ENCODE measurements at places on chromosomes 7 and 10.

GRCh38 chr10:100730725-100731406 is 14.5 kb upstream of the PAX2 start:
- no peak for DNase-seq

GRCh38 chr10:119238577-119238976 is 31.2 kb downstream of the GRK5 start:
- DNase-seq: no peak

GRCh38 chr10:72981882-72982529 is 27.4 kb upstream of the PLA2G12B start:
- DNase-seq: no peak

DNA sequence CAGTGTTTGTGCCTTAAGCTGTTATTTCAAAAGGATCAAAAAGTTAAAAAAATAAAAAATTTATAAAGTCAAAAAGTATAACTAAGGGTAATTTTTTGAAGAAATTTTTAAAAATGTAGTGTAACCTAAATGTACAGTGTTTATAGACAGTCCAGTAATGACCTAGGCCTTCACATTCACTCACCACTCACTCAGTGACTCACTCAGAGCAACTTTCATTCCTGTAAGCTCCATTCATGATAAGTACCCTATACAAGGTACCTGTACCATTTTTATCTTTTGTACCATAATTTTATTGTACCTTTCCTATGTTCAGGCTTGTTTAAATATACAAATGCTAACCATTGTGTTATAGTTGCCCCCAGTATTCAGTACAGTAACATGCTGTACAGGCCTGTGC is 21.5 kb downstream of the DNAJC9 start:
- no peak for DNase-seq

- DNase-seq: no peak
Observed at GRCh38 chr10:33539116-33539515, 204.6 kb upstream of the NRP1 start.

DNA sequence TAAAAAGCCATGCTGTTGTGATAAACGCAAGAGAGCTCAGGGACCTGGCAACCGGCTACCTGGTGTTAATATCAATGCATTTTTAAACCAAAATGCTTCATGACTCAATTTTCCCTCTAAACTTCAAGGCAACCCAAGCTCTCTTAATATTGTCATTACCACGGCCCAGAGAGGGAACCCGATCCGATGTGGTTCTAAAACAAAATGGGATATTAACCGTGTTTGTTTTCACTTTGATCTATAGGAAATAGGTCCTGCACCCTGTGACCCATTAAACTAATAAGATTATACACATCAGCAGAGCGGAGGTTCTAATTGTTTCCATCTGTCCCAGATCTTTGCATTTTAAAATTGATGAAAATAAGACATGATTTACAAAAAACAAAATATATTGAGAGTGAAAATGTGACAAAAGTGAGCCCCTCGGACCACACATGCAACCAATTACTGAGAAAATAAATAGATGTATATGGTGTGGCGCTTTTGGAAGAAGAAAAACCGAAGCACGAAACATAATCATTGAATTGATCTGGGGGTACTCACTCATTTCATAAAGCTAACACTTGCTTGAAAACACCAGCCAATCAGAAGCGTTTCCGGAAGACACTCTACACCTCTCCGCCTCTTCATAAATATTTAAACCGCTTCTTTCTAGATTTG is 290.3 kb upstream of the NFE2L3 start:
- DNase-seq: no peak
